ENCODE measurements at places on chromosomes 5 and 9. TPM values are rescaled to one million over a fixed set of nuclear protein-coding genes. Genes with fewer than 3 reads are reported as not detected.
A peak's percentile ranks its signal among the peaks of the same experiment; 100 is the strongest.

ORM1 gene
- not detected for total RNA-seq

- DNase-seq = no peak
These were observed 247.1 kb upstream of the ANKRD55 start for GRCh38 chr5:56480078-56480704.

ECSCR gene
- 20.6 TPM for total RNA-seq

DNA sequence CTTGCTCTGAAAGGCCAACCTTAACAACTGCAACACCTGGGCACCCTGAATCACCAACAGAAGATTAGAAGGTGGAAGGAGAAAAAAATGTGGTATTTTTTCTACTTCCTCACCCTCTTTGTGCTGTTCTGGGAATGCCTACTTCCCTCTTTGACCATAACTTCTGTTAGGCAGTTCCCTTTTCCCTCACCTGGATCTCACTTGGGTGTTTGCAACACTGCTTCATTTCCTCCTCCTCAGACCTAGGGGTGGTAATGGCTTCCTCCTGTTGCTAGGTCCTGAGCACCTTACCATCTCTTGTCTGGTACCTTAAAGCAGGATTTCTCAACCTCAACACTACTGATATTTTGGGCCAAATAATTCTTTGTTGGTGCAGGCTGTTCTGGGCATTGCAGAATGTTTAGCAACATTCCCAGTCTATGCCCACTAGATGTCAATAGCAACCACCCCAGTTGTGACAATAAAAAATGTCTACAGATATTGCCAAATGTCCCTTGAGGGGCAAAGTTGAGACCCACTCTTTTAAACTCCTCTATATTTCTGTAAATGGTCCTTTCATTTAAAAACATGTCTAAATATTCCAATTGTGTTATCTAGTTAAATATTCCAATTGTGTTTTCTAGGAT lies 300.0 kb upstream of the VLDLR start:
- DNase-seq = no peak

NOL6 gene
- total RNA-seq = 12.7 TPM

GRCh38 chr9:116464987-116465571 lies 222.0 kb upstream of the TRIM32 start:
- no peak for DNase-seq

GRCh38 chr5:112634796-112635195 lies 102.9 kb upstream of the APC start:
- DNase-seq = no peak

DNA sequence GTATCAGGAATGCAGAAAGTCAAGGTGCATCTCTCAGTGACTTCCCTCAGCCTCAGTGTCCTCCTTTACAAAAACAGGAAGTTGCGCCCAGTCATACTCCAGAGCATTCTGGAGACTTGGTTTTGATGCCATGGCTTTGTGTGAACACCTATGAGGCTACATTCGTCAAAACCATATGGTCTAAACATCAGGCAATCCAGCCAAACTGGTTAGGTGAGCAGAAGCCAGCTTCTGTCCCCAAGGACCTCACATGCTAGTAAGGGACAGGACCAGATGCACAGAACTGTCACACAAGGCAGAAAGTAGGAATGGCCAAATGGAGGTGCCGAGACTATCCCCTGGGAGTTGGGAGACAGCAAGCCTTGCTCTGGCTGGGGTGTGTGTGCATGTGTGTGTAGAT lies 217.2 kb downstream of the MELK start:
- no peak for DNase-seq

SIT1 gene
- total RNA-seq = 0.32 TPM

GRCh38 chr9:129480745-129481144 lies 140.2 kb downstream of the C9orf50 start:
- no peak for DNase-seq

DNA sequence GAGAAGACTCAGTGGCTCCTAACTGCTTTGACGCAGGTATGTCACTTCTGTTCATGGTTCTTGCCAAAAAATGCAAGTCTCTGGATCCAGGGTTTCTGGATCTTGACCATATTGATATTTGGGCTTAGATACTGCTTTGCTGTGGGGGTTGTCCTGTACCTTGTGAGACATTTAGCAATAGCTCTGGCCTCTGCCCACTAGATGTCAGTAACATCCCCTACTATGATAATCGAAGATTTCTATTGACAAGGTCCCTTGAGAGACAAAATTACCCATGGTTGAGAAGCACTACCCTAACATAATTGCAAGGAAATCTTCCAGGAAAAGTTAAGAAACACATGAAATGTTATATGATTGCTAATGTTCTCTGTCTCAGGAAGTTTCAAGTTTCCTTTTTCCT lies 285.4 kb downstream of the TMEM232 start:
- no peak for DNase-seq

TXNDC8 gene
- not detected for total RNA-seq

DNA sequence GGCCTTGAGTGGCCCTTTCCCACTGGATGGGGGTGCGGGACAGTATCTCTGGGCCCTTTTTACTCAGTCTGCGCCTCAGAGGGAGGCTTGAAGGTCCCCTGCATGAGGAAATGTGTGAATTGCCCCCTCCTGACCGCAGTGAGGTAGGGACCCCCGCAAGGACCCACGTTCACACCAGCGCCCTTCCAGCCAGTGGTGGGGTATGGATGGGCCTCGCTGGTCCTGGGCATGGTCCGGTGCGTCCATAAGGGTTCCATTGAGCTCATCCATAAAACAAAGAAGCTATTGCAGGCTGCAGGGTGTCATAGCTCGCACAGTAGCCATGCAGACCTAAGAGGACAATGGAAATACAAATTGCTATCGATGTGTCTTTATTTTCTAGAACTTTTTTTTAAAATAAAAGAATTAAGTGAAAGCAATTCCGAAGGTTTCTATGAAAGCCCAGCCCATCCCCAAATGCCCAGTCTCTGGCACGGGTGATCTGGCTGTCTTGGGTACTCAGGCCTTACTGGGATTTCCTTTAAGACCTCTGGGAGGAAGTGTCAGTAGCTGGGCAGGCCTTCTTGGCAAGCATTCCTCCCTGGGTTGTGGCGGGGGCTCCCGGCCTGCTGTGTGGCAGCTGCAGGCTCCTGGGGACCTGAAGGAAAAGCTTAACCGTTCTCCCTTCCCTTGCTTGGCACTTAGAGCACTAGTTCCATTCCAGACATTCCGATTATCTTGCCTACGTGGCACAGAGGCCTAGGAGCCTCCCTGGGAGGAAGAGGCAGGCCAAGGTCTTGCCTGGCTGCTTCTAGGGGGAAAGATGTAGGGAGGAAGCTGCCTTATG lies 1.5 kb upstream of the SEMA5A start:
- DNase-seq = peak; percentile 37

GRCh38 chr9:70581955-70582350 lies 167.5 kb upstream of the KLF9 start:
- DNase-seq = no peak

- DNase-seq = no peak
These were observed 371.7 kb downstream of the ANXA1 start for GRCh38 chr9:73523391-73523790.

DNA sequence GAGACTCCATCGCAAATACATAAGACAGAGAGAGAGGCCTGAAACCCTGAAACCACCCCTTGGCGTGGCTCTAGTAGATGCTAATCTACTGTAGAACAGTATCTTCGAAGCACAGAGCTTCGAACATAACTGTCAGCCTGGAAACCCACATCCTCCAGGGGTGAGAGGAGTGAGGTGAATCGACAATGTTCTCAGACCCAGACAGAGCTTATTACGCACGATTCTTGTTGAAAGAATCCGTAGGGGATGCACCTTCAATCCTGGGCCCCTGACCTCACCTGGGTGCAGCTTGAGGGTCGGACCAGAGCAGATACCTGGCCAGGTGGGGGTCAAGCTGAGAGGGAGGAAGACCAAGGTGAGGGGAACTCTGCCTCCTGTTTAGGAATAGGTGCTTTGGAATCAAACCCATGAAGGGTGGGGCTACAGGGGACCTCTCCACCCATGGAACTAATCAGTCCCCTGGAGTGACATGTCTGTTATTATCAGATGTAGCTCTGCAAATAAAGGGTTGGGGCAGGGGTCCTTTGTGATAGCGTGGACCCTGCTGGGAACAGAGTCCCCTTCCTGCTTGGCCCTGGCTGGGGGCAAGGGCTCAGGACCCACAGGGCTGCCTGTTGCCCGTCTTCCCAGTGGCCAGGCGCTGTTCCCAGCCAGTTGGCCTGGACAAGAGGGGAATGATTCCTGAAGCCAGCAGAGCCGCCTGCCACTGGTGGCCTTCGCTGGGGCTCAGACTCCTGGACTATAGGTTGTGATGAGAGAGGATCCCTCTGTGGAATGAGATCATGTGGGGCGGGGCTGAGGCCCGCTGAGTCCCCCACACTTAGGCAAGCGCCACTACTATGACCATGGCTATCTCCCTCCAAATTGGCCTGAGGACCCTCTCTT lies 41.2 kb downstream of the DBH start:
- DNase-seq = peak; percentile 5

DNA sequence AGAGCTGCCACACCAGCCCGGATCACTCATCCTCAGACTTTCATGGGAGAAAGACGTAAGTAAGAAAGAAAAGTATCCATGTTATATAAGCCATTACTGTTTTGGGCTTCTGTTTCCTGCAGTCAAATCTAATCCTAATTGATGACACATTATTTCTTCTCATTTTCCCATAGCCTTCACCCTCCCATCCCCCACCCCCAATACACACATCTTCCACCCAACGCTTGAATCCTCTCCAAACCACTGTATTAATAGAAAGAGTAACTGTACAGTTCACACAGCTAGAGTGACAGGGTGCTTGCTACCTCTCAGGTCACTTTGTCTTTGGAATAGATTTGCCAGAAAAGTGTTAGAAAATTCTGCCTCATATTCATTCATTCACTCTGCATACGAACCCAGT lies 69.3 kb upstream of the IL17B start:
- no peak for DNase-seq

AK8 gene
- total RNA-seq = 0.42 TPM

GRCh38 chr5:79464695-79465332 lies 49.1 kb downstream of the HOMER1 start:
- DNase-seq = no peak

GRCh38 chr9:13139641-13140171 lies 139.8 kb downstream of the MPDZ start:
- no peak for DNase-seq

ELAVL2 gene
- total RNA-seq = not detected

FOXD4L4 gene
- not detected for total RNA-seq

DNA sequence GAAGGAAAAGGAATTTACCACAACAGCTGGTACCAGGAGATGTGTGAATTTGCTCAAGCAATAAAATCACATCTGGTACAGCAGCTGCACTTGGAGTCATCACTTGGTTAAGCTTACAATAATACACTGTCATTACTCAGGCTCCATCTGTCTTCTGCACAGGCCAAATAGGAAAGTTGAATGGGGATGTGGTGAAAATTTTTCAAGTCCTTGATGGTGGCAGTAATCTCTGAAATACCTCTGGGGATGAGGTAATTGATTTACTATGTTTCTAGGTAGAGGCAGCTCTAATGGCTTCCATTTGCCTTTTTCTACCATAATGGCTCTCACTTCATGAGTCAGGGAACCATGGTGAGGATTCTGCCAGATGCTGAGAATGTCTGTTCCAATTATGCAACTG lies 206.8 kb upstream of the ATP10B start:
- no peak for DNase-seq

DNA sequence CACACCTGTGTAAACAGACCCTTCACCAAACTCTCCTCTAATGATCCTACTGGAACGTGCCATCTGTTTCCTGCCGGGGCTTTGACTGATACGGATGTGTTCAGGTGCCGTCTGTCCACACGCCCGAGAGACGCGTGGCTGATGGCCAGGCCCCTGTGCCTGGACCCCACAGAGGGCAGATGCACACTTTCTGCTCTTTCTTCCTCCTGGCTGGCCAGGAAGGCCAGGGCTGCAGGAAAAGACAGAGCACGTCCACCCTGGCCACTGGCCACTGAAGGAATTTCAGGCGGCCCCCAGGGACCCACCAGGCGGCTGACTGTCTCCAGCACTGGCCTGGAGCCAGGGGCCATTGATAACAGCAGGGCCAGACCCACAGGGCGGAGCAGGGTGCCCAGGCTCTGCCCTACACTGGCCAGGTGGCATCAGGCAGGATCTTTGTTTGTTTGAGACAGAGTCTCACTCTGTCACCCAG lies 3.6 kb upstream of the ENG start:
- DNase-seq = peak; percentile 87

- DNase-seq = no peak
These were observed 224.3 kb downstream of the GRIA1 start for GRCh38 chr5:153714798-153715197.

LVRN gene
- total RNA-seq = 0.59 TPM

DNA sequence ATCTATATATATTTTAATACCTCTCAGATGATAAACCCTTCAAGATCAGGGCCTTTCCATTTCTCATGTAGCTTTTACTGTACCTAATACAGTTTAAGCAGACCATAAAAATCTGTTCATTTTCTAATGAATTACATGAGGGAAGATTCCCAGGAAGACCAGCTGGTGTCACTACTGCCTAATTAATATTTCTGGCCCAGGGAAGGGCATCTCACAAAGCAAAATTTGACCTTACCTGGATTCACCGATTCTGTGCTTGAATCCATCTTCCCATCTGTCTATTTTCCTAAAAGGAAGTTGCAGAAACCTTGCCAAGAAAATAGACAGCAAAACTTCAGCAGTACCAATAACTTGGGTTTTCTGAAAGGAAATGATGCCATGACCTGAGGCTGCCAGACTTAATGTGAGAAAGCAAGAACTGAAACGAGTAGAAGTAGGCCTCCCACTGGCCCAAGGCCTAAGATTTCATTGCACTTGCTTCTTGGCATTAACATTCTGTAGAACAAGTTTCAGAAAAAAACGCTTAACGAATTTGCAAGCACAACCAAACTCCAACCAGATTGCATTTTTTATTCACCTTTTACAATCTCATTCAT lies 83.0 kb upstream of the GLIS3 start:
- DNase-seq = no peak

ABITRAM gene
- total RNA-seq = 16.3 TPM

EPB41L4B gene
- total RNA-seq = 8.9 TPM

SH3GL2 gene
- total RNA-seq = 3.1 TPM

DNA sequence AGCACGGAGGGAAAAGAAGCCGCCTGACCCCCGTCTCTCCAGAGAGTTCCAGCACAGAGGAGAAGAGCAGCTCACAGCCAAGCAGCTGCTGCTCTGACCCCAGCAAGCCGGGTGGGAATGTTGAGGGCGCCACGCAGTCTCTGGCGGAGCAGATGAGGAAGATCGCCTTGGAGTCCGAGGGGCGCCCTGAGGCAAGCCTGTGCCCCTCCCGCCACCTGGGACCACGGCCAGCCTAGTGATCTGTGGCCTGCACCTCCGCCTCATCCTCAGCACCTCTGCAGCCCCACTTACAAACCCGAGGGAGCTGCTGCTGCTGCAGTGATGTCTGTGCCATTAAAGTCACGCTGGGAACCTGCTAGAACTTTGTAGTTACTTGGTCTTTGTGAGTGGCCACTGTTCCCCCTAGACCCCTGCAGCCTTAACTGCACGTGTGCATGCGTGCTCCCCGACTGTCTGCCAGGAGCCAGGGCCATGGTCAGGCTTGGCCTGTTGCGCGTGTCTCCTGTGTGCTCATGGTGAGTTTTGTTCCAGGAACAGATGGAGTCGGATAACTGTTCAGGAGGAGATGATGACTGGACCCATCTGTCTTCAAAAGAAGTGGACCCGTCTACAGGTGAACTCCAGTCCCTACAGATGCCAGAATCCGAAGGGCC lies 12.5 kb downstream of the SQSTM1 start:
- peak; percentile 30 for DNase-seq

PCDHGA6 gene
- 5.7 TPM for total RNA-seq

All from left ventricle myocardium superior (tissue), 1 donor.